ENCODE measurements at places on chromosomes 5 and 9. TPM values are rescaled to one million over a fixed set of nuclear protein-coding genes. Genes with fewer than 3 reads are reported as not detected.

GRCh38 chr9:130640681-130641080, 23.7 kb upstream of the PRDM12 start:
- no peak for DNase-seq

NKD2 gene
- 0.08 TPM for polyA plus RNA-seq

DNA sequence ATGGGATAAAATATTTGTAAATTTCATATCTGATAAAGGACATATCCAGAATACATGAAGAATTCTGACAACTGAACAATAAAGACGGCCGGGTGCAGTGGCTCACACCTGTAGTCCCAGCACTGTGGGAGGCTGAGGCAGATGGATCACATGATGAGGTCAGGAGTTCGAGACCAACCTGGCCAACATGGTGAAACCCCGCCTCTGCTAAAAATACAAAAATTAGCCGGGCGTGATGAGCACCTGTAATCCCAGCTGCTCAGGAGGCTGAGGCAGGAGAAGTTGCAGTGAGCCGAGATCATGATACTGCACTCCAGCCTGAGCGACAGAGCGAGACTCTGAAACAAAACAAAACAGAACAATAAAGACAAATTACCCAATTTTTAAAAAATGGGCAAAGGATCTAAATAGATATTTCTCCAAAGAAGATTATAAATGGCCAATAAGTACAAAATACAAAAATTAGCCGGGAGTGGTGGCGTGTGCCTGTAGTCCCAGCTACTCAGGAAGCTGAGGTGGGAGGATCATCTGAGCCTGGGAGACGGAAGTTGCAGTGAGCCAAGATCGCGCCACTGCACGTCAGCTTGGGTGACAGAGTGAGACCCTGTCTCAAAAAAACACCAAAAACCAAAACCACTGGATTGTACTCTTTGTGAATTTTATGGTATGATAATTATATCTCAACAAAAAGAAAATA, 9.6 kb upstream of the NSD1 start:
- no peak for DNase-seq

NIPAL4 gene
- polyA plus RNA-seq: 0.03 TPM

GRCh38 chr9:94086486-94087345, 2.5 kb downstream of the PTPDC1 start:
- no peak for DNase-seq

NFIL3 gene
- polyA plus RNA-seq: 29.0 TPM

- DNase-seq: no peak
These were observed 35.0 kb downstream of the TMOD1 start for GRCh38 chr9:97536480-97536879.

DNA sequence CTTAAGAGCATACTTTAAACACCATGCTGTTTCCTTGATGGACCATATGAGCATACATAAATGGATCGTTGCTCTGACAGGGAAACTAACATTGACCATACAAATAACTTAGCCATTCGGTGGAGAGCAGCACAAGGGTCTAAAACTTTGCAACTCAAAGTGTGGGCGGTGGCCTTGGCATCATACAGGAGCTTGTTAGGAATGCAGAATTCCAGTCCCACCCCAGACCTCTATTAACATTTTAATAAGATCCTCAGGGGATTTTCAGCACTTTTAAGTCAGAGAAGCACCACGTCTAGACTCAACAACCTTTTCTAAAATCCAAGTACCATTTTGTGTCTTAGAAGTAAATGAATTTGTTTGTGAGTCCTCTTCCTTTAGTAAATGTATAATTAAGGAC, 260.9 kb downstream of the EBF1 start:
- DNase-seq: no peak

DNA sequence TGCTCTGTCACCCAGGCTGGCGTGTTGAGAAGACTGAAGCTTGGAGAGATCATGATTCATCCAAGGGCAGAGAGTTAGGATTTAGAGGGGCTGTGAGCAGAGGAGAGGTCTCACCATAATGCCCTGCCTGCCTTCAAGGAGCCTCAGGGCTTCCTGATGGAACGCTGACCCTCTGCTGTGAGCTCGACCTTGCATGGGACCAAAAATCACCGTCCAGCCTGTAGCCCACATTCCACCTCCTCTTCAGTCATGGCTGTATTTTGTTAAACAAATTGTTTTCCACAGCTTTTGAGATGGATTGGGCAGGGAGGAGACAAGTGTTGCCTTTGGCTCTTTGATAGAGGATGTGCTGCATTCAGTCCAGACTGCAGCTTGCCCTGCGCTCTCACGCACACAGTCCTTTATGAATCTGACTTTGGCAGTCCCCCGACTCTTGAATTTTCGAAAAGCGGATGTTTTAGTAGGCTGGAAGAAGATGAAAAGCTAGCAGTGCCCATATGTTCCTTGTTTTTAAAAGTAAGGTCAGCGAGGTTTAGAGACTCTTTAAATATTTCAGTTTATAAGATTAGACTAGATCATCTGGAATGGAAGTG, 79.5 kb downstream of the MVB12B start:
- DNase-seq: no peak

TAS2R1 gene
- polyA plus RNA-seq: not detected

DNA sequence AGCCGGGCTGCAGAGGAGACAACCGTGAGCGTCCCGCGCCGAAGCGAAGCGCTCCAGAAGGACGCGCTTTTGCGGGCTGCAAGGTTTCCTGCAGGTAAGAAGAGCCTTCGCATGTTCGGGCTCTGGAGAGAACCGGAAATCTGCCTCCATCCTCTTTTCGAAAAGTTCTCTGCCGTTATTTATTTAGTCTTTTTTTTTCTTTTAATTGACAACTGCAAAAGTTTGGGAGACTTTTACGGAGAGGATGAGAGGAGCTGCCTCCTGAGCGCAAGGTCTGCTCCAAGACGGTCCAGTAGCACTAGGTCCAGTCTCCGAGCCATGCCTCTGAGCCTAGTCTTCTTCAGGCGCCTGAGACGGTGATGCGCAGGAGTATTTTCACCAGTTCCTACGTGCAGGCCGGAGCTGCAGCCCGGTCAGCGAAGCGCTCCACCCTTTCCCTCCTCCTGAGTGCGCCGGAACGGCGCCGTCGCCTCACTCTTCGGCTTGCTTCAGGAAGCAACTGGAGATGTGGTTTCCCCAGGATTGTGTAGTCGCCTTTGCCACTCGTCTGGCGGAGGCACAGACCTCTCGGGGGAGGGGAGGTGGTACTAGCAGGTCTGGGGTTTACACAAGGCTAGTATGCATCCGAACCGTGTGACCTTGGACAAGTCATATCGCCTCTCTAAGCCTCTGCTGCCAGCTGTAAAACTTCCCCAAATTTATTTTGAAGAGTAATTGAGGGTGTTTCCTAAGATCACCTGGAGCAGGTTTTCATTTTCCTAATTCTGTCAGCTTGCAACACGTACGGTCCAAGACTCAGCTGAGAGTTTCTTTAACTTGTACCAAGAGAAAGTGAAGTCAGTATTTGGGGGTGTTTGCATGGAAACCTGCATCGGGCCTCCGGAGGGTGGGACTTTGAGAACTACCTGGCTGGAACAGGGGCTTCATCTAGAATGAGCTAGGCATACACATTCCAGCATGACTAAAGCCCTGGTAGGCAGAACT, 4.5 kb downstream of the POU4F3 start:
- DNase-seq: no peak

GRCh38 chr9:21729648-21730047, 72.8 kb upstream of the MTAP start:
- DNase-seq: no peak

PRDM9 gene
- polyA plus RNA-seq: not detected

GRCh38 chr9:8052991-8053390, 253.4 kb upstream of the DMAC1 start:
- no peak for DNase-seq

DNA sequence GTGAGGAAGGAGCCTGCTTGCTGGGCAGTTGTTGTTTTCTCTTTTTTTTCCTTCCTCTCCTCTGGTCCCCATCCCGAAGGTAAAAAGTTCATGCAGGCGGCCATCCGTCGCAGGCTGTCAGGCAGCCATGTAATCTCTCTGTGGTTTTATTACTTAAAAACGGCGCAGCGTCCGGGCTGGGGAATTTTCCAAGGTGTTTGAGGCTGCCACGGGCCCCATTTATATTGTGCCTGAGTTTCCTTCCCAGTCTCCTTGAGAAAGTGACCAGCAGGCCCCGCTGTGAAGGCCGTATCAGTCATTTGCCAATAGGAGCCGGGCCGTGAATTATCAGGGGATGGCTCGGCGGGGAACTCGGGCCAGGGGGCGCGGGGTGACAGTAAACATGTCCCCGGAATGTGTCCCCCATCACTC, 289.7 kb downstream of the PBX3 start:
- DNase-seq: peak; percentile 30

GRCh38 chr5:178077751-178078150, 35.6 kb upstream of the N4BP3 start:
- no peak for DNase-seq

ABHD17B gene
- polyA plus RNA-seq: 8.4 TPM

UNC5A gene
- 0.25 TPM for polyA plus RNA-seq

DNA sequence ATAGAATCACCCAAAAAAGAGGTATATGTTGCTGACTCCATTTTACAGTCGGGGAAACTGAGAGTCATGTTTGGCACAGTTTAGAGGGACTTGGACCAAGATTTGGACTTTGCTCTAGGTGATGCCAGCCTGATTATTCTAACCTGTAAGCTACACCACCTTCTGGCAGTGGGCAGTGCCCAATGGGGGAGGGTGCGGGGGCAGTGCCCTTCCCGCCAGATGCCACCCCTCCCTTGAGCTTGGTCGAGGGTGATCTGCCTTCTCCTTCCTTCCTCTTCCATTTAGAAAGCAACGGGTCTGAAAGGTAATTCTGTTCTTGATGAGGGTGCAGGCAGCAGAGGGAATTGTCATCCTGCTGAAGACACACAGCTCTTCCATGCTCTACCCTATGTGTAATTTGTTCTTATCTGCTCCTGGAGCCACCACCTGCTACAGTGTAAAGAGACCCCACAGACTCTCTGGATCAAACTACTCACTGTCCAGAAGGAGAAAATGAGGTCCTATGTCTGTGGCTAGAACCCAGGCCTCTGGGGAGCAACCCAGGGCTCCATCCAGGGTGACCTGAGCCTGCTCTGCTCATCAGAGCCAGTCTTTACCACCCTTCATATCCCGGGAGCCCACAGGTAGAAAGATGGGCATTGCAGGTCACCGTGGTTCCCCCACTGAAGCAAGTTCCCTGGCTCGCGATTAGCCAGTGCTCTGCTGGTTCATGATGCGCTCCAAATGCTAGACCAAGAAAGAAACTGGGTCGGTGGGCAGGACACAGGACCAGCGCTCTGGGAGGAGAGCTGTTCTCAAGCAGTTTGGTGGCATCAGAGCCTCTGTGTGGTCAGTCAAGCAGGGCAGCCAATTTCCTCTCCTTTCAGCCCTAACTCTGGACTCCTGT, 156.2 kb downstream of the RGS3 start:
- DNase-seq: no peak

DNA sequence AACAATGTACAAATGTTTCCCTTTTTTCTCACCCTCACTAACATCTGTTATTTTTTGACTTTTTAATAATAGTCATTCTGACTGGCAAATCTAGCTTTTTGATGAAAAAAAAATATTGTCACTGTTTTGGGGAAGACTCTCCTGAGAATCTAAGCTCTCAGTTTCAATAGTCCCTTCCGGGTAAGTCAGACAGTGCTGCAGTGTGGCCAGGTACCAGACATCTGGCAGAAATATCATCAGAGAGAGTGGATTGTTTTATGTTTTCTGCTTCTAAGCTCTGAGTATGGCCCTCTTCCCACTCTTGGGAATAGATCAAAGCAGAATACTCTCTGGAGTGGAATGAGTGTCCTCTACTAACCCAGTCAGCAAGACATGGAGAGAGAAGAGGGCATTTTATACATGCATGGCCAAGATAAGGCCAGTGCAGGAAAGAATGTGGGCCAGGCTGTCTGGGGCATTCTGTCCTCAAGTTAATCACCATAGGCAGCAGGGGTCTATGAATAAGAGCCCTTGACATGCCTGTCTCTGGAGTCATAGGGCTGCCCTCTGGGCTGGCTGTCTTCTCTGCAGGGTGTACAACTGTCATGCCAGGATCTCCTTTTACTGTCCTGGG, 38.5 kb upstream of the OR2S2 start:
- no peak for DNase-seq

NOXA1 gene
- polyA plus RNA-seq: 0.43 TPM

- DNase-seq: no peak
These were observed 61.4 kb downstream of the RASA1 start for GRCh38 chr5:87329114-87329513.

MEIKIN gene
- polyA plus RNA-seq: not detected

DNA sequence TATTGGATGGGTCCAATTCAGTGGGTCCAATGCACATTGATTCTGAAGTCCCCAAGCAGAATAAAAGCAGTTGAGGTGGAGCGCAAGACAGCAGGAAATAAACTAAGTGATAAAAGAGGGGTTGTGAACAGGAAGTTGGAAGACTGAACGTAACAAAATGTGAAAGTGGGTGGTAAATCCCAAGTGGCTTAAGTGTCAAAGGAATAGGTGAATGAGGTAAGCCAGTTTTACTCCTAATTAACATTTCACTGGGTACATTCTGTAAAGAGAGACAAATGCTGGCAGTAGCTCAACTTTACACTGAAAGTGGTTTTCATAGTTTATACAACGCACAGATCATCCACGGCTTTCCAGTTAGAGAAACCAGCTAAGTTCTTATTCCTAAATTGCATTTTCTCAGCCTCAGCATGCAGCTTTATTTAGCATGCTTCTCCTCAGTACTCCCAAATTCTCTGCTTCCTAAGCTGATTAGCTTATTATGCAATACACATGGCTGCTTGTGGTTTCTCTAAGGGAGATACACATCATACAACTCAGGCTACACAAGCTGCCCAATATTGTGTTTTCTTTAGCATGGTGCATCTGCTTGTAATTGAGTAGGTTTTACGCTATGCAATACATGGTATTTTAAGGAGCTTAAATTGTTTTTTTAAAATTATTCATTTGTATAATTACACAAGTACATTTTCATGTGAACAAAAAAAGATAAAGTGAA, 34.2 kb upstream of the HSD17B4 start:
- DNase-seq: no peak

GRCh38 chr9:136940526-136941230, 3.9 kb downstream of the FBXW5 start:
- peak; percentile 55 for DNase-seq

DNA sequence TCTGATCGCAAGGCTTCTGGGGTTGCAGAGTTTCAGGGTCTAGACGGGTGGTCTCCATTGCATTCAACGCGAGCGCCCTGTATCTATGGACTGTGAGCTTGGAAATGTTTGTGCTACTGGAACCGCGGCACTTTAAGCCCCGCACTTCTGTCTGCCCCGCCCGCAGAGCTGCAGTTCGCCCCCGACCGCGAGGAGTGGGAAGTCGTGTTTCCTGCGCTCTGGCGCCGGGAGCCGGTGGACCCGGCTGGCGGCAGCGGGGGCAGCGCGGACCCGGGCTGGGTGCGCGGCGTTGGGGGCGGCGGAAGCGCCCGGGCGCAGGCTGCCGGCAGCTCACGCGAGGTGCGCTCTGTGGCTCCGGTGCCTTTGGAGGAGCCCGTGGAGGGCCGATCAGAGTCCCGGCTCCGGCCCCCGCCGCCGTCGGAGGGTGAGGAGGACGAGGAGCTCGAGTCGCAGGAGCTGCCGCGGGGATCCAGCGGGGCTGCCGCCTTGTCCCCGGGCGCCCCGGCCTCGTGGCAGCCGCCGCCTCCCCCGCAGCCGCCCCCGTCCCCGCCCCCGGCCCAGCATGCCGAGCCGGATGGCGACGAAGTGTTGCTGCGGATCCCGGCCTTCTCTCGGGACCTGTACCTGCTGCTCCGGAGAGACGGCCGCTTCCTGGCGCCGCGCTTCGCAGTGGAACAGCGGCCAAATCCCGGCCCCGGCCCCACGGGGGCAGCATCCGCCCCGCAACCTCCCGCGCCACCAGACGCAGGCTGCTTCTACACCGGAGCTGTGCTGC, 1.0 kb downstream of the ADAMTS19 start:
- peak; percentile 16 for DNase-seq

GRCh38 chr5:77957-78804, 13.8 kb upstream of the PLEKHG4B start:
- DNase-seq: no peak

GRCh38 chr9:76751001-76751400, 13.2 kb upstream of the PCA3 start:
- no peak for DNase-seq

Measured in psoas muscle (tissue), 8 donors.